Ascending aorta (tissue), 2 donors: ENCODE measurements at places on chromosomes 13 and 19.

DNA sequence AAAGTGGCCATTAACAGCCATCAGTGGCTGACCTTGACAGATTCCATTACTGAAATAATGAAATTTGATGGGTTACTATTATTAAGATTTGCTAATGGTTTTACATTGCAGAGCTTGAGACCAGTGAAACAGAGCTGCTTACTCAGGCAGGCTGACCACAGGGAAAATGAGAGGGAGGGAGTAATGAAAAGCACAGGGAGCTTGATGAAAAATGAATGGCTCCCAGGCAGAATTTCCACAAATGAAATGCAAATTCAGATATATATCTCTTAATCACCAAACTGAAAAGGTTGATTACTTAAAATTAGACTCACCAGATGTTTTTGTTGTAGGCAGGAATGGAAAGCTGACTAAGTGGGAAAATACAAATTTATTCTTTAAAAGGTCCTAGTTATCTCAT is 36.1 kb downstream of the HTR2A start:
- DNase-seq = no peak

DNA sequence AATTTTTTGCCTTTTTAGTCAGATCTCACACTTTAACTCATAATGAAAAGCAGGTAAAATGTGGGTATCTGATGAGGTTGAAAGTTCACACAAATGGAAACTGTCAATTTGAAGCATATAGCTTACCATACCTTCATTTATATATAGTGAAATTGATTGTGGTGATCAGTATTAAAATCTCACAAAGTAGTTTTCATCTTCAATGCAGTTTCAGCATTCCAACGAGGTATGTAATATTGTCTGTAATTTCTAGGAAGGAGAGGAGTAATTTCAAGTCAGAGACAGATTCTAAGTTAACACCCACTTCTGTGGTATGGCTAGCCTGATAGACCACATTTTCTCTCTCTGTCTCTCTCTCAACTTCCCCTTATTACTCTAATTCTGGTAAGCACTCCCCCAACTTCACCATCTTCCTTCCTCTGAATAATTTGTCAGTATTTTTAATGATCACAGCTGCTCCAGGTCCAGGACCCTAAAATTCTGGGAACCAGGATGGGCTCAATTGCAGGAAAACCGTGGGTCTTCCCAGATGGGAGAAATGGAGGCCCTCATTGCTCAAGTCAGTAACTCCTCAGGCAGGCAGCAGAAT is 455.7 kb downstream of the FGF9 start:
- DNase-seq = no peak

DNA sequence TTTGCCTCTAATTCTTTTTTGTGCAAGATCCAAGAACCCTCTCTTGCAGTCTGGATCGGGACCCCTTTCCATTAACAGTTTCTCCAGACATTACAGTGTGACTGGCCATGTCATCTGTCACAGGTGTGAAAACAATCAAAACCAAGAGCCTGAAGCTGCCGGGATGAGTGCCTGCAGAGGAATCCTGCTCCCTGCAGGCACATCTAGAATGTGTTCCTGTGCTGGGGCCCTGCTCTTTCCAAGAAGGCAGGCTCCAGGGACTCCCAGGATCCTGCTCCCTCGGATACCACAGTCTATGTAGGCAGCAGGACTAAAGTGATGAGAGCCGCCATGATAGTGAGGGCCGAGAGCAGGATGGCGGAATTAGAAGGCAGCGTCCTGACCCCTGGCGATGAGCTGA is 38.8 kb downstream of the CCDC169 start:
- no peak for DNase-seq

- no peak for DNase-seq
Measured at GRCh38 chr19:54073829-54074228, 7.3 kb downstream of the TARM1 start.

- no peak for DNase-seq
Measured at GRCh38 chr19:518598-519231, 11.4 kb downstream of the TPGS1 start.

DNA sequence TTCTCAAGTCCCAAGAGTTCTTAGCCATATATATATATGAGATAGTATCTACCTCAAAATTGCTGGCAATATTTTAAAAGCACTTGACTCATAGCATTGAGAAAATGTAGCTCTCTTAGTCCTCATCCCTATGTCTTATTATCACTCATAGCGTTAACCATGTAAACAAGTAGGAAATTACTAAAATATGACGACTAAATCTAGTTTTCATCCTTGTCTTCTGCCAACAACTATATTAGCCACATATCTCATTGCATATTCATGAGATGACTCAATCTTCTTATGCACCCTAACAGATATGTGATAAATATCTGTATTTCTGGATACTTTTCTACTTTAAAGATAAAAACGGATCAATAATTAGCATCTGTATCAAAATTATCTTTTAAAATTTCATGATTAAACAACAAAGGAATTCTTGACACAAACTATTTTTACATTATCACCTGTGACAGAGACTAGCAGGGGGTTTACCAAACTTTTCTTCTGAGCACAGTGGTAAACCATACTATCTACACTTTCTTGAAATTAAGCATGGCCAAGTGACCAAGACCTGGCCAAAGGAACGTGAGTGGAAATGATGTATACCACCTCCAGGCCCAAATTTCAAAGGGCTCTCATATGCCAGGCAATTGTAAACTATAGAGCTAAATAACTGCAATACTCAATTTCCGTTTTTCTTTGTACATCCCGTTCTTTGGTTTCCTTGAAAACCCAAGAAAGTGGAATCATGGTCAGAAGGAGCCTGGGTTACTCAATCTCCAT is 45.7 kb downstream of the ZC3H13 start:
- DNase-seq = no peak

DNA sequence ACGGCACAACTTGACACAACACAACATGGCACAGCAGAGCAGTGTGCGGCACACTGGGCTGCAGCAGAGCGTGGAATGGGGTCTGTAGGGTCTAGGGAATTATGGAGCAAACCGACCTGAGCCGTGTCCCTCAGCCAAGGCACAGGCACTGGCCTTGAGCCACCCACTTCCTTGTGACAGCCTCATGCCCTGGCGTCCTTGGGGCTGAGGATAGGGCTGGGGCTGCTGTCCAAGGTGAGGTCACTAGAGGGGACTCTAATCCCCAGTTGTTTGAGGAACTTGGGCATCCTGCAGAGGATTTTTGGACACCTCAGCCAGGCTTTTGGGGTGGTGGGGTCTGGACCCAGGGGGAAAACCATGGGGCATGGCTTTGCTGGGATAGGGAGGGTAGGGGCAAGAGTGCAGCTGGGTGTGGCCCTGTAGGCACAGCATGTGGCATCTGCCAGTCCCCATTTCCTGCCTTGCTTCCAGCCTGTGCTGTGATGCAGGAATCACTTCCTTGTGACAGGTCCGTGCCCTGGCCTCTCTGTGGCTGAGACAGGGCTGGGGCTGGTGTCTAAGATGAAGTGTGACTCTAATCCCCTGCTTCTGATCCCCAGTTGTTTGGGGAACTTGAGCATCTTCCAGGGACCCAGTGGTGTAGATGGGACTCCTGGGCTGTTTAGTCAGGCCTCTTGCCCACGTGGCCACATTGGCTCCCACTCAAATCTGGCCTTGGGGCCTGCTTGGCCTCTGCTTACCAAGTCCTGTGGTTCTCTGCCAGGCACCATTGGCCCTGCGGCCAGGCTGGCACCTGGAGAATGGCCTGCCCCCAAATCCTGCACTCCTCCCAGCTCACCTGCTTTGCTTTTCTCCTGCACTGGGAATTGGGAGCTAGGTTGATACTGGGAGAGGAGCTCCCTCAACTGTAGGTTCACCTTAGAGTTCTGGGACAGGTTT is 78.5 kb downstream of the SCGB2B2 start:
- DNase-seq = no peak
